ENCODE measurements at places on chromosomes 2 and 18.

- no peak for DNase-seq
These were observed 106.7 kb downstream of the ACKR3 start for GRCh38 chr2:236676136-236676873.

GRCh38 chr2:120469426-120469825 lies 123.5 kb downstream of the INHBB start:
- DNase-seq: no peak

DNA sequence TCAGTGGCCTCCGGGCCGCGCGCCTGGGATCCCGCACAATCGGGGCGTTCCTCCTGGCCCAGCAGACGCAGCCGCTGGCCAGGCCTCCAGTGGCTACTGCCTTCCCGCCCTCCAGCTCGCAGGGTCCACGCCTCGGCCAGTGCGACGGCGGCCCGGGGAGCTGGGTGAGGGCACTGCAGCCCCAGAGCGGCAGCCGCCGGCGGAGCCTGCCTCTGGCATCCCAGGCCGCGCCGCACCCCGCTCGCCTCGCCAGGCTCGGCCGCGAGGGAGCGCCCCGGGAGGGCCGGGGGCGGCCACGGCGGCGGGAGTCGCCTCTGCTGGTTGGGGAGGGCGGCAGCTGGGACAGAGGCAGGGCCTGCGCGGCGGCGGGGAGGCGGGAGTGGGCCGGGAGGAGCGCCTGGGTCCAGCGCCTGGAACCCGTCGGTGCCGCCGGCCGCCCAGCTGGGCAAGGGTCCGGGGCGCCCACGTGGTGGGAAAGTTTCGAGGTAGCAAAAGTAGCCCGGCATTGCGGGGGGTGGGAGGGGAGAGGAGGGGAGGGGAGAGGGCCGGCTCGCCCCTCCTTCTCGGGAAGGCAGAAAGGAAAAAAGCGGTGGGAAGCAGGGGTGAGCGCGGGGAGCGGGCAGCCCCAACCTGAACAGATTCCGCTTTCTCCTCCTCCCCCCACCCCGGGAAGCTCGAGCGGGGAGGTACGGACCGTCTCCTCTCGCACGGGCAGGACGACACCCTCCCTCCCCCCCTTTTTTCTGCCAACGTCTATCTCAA lies 1.5 kb upstream of the INHBB start:
- DNase-seq: peak; percentile 13

GRCh38 chr2:146392631-146393030 lies 1452.2 kb upstream of the ACVR2A start:
- DNase-seq: no peak

- no peak for DNase-seq
These were observed 210.5 kb downstream of the ERBB4 start for GRCh38 chr2:212328136-212328535.

DNA sequence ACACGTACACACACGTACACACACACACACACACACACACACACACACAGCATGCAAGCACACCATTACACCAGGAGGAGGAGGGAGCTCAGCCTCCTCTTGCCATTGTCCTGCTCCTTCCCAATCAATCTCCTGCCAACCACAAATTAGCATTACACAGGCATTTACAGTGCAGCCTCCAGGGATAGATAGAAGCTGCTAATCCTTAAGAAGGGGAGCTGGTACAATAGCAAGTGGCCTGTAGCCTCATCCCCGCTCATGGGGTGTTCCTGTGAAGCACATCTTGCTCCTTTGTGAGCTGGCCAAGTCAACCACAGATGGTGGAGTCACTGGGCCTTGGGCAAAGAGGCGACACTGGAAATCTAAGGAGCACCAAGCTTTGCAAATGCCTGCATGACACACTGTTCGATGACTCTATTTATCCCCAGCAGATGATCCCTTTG lies 110.3 kb upstream of the PKDCC start:
- no peak for DNase-seq

DNA sequence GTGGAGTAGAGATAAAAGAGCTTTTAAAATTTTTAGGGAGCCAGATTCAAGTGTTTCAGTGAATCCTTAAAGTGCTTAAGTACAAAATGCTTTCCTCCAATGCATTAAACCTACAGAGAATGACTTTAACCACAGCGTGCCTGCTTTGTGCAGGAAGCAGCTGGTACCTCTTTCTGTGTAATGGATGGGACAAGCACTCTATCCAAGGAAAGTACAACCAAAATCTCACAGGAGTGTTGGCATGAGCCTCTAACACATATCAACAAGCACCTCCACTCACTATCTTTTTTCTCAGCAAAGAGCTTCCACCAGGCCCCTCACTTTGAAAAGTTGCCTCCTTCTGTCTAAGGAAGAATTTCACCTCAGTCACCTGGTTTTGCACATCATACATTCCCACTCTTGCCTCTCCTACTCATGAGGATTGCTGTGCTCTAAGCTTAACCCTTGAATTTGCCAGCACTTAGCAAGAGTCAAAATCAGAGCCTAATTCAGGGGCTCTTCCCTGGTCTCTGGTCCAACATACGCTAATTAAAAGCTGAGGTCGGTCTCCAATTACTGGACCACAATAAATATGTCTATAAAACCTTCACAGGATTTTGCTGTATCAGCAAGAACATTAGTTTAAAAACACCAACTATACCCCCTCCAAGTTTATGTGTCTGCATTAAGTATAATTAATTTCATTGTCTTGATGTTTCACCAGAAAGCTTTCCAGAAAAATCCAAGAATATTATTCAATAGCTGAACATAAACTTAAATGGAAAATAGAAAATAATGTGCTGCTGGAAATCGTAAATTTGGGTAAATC lies 68.9 kb downstream of the ZNF521 start:
- DNase-seq: no peak

Measured in activated naive CD8-positive, alpha-beta T cell treated with anti-CD3 and anti-CD28 coated beads, Interleukin-2, amount 50 U/mL, for 24 hours (primary cell).